Upper lobe of left lung (tissue), 6 donors: ENCODE measurements at places on chromosomes 11 and 22.
A peak's percentile ranks its signal among the peaks of the same experiment; 100 is the strongest.

- DNase-seq = no peak
Observed at GRCh38 chr22:27919942-27920755, 1.1 kb upstream of the PITPNB start.

DNA sequence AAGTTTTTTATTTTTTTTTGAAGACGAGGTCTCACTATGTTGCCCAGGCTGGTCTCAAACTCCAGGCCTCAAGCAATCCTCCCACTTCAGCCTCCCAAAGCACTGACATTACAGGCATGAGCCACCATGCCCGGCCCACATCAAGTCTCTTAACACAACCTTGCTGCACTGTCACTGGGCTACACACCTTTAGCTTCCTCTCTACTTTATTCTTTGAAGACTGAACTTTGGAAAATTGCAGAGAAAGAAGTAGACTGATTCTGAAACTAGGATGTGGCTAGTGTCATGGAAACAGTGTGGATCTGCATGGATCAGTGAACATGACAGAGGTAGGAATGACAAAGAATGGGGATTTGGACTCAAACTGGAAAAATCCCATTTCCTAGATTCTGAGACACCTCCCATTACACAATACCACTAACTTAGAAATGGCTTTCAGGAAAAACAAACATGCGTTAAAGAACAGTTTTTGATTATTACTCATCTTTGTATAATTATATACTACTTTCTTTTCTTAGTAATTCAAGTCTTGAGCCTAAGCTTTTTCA is 99.6 kb upstream of the SPON1 start:
- DNase-seq = no peak

GRCh38 chr22:46653596-46653995 is 33.4 kb downstream of the GRAMD4 start:
- DNase-seq = no peak

GRCh38 chr11:130448416-130449309 is at the start of gene ADAMTS15:
Gene ADAMTS15 (plus strand): TSS chr11:130448645. CDS start chr11:130448974, 329 bp downstream.
- DNase-seq = peak; percentile 81

- peak; percentile 57 for DNase-seq
Observed at GRCh38 chr11:2580571-2581001, 119.2 kb downstream of the KCNQ1OT1 start.

DNA sequence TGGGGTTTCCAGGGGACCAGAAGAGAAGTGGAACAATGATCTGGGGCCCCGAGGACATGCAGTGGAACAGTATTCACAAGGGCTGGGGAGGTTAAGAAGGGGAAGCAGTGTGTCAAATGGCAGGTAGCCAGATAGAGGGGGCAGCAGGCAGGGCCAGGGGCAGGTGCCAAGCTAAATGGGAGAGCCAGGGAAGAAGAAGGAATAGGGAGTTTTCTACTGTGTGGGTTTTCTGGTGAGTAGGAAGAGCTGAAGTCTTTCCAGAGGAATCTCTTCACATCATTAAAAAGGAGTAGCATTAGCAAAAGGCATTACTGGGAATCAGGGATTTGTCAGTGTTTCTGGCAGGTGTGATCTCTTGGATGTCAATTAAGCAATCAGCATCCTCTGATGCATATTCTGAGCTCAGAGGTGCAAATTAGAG is 55.8 kb downstream of the IRAG1 start:
- DNase-seq = no peak

DNA sequence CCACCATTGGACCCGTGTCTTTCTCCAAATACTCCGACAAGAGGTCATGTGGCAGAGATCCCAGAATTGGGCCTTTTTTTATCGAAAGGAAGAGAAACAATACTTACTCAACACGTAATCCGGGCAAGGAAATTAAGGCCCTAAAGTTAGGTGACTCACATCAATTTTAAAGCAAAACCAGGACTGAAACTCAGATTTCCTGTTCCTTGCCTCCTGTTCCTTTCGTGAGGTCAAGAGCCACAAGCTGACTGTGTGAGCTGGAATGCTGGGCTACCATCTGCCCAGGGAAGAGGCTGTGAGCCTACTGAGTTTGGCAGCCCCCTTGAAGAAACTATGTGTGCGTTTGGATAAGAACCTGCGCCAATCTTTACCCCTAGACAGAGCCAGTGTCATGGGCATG is 27.1 kb upstream of the MRGPRX2 start:
- no peak for DNase-seq

GRCh38 chr11:112249871-112250610 is 10.6 kb downstream of the PLET1 start:
- DNase-seq = no peak

- no peak for DNase-seq
Observed at GRCh38 chr11:34652191-34652973, 31.5 kb downstream of the EHF start.

GRCh38 chr11:30424844-30425243 is 101.9 kb downstream of the ARL14EP start:
- no peak for DNase-seq

- no peak for DNase-seq
Observed at GRCh38 chr11:96102664-96103078, 178.8 kb upstream of the MTMR2 start.

GRCh38 chr11:111878385-111878848 is 548 bp downstream of the FDXACB1 start:
- DNase-seq = no peak

- no peak for DNase-seq
Observed at GRCh38 chr11:11148596-11148995, 204.5 kb downstream of the CSNK2A3 start.

DNA sequence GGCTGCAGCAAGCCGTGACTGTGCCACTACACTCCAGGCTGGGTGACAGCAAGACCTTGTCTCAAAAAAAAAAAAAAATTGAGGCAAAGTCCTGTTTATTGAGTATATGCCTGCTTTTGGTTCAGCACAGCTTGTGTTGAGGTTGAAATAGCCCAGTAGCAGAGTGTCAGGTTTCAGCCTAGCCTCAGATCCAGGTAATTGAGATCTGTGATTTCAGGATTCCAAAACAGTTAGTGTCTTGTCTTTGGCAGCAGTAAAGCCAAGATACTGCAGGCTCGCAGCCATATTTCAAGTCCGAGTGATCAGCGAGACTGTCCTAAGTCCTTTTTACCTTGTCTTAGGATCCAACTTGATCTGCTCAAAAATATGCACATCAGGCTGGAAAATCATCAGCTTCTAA is 27.0 kb downstream of the CUL5 start:
- no peak for DNase-seq

GRCh38 chr11:11661326-11662040 is 39.7 kb upstream of the GALNT18 start:
- no peak for DNase-seq

DNA sequence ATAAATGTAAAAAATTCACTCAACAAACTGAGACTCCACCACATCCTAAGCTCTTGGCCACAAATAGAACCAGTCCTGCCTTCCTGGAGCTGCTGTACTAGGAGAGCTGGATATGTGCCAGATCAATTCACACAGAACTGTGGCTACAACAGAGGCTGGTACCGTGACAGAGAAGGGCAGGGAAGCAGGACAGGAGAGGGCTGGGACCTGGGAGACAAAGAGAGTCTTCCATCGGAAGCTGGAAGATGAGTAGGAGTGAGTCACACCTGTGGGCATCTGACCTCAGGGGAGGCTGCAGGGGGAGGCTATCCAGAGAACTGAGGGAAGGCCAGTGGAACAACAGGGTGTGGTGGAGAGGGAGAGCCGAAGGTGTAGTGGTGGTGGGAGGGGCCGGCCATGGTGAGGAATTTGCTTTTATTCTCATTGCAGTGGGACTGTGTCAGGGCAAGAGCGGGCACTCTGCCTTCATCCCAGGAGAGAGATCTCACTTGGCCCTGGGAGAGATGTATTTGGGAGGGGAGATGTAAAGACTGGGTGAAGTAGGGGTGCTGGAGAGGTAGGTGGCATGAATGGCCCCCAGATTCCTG is 1.9 kb upstream of the LTBP3 start:
- no peak for DNase-seq

DNA sequence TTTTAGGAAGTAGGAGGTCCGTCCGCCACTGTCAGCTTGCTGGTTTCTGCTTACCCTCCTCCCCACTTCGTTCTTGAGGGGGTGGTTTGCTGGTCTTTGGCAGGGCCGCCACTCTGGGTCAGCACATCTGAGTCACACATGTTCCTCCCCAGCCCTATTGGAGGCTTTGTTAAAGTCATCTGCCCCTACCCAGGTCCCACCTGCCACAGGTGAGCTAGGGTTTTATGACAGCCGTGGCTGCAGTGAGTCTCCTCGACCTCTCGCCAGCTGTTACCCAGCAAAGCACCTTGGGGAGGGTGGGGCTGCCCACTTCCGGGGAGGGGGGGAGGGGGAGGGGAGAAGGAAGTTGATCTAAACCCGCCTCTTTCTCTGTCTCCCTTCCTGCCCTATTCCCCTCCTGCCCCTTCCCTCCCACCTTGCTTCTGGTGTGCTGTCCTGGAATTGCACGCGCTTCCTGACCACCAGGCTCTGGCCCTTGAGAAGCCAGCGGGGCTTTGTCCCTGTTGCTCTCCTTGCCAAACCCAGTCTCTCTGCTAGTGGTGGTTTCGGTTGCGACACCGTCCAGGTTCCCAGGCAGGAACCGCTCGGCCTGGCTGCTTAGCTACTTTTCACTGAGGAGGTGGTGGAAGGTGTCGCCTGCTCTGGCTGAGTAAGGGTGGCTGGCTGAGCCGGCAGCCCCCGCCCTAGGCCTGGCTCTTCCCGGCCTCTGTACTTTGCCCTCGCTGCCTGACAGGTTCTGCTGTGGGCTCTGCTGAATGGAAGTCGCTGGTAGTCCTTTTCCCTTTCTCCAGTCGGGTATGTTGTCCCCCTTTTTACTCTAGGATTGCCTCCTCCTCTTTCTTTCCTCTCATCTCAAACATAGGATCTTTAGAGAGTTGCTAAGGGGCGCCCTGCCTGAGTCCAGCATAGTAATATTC is 28.5 kb downstream of the RCOR2 start:
- DNase-seq = peak; percentile 90

- no peak for DNase-seq
Observed at GRCh38 chr11:114295676-114296604, at the start of gene NNMT. Gene NNMT (plus strand): TSS chr11:114296399. CDS start chr11:114296557, 158 bp downstream.

DNA sequence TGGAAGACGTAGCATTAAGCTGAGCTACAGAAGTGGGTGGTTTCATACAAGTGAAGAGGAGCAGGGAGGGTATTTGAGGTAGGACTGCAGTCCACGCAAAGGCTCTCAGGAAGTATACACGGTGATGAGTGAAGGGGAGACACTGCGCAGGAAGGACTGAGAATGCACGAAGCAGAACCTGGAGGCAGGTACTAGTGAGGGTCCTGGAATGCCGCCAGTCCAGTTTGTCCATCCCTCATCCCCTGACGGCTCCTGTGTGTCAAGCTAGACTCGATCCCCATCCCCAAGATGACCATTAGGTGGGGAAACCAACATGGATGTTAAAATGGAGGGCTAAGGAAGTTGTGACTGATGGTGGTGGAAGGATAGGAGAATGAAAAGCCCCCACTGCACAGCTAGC is 23.8 kb downstream of the ART5 start:
- peak; percentile 7 for DNase-seq

GRCh38 chr11:134065381-134065780 is 3.5 kb upstream of the JAM3 start:
- DNase-seq = no peak

GRCh38 chr11:22732588-22732987 is 66.2 kb downstream of the GAS2 start:
- no peak for DNase-seq

GRCh38 chr22:42562684-42563083 is 8.9 kb downstream of the SERHL2 start:
- no peak for DNase-seq

GRCh38 chr11:88680806-88681205 is 343.3 kb upstream of the CTSC start:
- DNase-seq = no peak

GRCh38 chr11:535210-535518 is 212 bp downstream of the HRAS start:
- no peak for DNase-seq

- no peak for DNase-seq
Observed at GRCh38 chr11:6681949-6682348, 1.2 kb downstream of the MRPL17 start.

GRCh38 chr11:113876074-113876797 is 864 bp upstream of the USP28 start:
- DNase-seq = no peak

GRCh38 chr22:18965526-18966421 is 29.7 kb upstream of the PRODH start:
- DNase-seq = peak; percentile 49

GRCh38 chr11:1436468-1437039 is 46.8 kb downstream of the BRSK2 start:
- DNase-seq = no peak

- no peak for DNase-seq
Observed at GRCh38 chr11:13446444-13446843, 16.6 kb downstream of the BTBD10 start.

GRCh38 chr11:76802621-76803020 is 19.5 kb downstream of the TSKU start:
- no peak for DNase-seq

GRCh38 chr11:57283231-57283990 is 41.3 kb downstream of the TNKS1BP1 start:
- DNase-seq = no peak

DNA sequence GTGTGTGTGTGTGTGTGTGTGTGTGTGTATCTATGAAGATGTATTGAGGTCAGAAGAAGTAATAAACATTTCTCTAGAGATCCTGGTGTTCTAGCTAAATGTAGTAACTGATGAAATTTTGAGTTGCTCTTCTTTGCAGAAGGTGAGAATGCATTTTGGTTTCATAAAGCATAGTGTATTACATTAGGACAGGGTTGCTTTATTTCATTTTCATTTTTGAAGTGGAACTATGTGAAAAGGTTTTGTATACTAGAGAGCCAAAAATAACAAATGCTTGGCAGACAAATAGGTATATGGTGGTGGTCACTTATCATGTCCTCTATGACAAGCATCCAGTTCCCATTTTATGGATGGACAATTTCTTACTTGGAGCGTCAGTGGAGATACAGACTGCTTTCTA is 99.0 kb downstream of the CASP12 start:
- DNase-seq = no peak

- DNase-seq = no peak
Observed at GRCh38 chr11:35893796-35894475, 49.9 kb upstream of the LDLRAD3 start.

- peak; percentile 56 for DNase-seq
Observed at GRCh38 chr22:37747080-37747714, 50.3 kb downstream of the TRIOBP start.

- DNase-seq = no peak
Observed at GRCh38 chr11:105148241-105148640, 8.7 kb upstream of the CARD18 start.
